ENCODE measurements at places on chromosomes 16 and 17. TPM values are rescaled to one million over a fixed set of nuclear protein-coding genes. Genes with fewer than 3 reads are reported as not detected.

Gene LDHD
- 135 TPM for total RNA-seq

Gene CX3CL1
- 13.1 TPM for total RNA-seq

- no peaks in the 10 kb centered on the region for H3K27me3 ChIP-seq
- peak overlapping the region; percentile 93 for H3K4me3 ChIP-seq
- peak overlapping the region; percentile 98 for H3K27ac ChIP-seq
- no peaks in the 10 kb centered on the region for H3K36me3 ChIP-seq
Observed at GRCh38 chr16:1309888-1310831, 724 bp downstream of the UBE2I start.

DNA sequence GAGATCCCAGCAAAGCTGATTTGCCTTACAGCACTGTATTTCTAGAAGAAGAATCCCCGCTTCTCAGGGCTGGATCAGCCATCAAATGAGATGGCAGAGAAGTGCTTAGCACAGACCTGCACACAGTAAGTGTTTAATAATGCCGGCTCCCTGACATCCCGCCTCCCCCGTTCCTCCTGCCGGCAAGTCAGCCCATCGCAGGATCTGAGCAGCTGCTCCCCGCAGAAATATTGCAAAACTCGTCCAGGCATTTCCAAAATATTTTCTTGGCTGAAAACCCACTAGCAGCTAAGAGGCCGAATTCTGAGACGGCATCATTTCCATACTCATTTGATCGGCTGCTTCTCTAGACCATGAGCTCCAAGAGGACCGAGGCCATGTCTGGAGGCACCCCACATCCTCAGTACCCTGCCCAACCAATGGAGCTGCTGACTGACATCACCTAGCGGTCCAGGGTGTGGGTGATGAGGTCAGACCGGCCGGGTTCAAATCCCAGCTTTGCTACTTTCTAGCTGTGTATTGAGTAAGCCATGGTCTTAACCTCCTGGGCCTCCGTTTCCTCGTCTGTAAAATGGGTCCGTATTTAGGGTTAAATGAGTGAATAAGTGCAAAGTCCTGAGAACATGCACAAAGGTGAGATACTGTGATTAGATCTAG lies 251.5 kb downstream of the KATNIP start:
- H3K36me3 ChIP-seq = no peaks in the 10 kb centered on the region
- H3K27ac ChIP-seq = no peak overlapping the region
- H3K4me3 ChIP-seq = no peak overlapping the region
- H3K27me3 ChIP-seq = no peaks in the 10 kb centered on the region

GRCh38 chr17:11840831-11841230 lies 156.4 kb downstream of the ZNF18 start:
- H3K36me3 ChIP-seq = no peaks in the 10 kb centered on the region
- H3K27ac ChIP-seq = peak overlapping the region; percentile 17
- no peaks in the 10 kb centered on the region for H3K4me1 ChIP-seq
- no peaks in the 10 kb centered on the region for H3K27me3 ChIP-seq
- no peak for DNase-seq

GRCh38 chr17:48804936-48805411 lies 12.1 kb downstream of the TTLL6 start:
- peak; percentile 41 for DNase-seq
- H3K27me3 ChIP-seq = peaks cover 14% of the 10 kb centered on the region
- H3K4me3 ChIP-seq = no peak overlapping the region
- no peak overlapping the region for H3K27ac ChIP-seq
- H3K36me3 ChIP-seq = no peaks in the 10 kb centered on the region

DNA sequence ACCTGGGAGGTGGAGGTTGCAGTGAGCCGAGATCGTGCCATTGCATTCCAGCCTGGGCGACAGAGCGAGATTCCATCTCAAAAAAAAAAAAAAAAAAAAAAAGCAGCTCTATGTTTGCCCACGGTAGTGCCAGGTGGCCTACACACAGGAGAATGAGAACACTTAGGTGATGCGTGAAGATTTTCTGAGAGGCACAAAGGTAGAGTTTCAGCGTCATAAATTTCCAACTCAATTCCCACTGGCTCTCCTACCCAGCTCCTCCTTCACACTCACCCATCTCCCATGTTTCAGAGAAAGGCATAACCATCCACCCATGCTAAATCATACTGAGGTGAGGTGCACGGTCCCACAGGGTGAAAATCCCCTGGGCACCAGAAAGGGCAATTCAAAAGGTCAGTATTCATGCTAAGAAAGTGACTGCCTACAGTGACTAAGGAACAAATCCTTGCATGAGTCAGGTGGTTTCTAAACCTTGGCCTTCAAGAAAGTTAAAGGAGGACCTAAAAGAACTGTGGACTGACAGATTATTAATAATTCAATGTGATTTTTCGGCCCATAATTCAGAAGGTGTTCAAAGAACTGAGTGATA lies 4.8 kb downstream of the DCAKD start:
- H3K4me1 ChIP-seq = peaks cover 49% of the 10 kb centered on the region
- H3K36me3 ChIP-seq = no peaks in the 10 kb centered on the region
- no peak for DNase-seq
- no peak overlapping the region for H3K4me3 ChIP-seq

DNA sequence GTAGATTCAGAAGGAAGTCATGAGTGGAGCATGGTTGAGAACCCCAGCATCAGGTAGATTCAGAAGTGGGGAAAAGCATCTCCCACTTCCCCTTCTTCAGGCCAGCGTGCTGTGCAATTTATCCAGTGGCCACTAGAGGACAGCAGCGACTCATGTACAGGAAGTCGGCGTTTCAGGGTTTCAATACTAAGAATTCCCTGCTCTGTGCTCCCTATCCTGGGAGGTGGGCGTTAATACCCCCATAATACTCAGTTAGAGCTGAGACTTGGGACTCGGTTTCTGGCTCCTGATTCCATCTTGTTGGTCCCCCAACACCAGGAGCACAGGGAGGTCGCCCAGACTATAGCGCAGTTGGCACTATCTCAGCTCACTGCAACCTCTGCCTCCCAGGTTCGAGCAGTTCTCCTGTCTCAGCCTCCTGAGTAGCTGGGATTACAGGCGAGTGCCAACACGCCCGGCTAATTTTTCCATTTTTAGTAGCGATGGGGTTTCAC lies 75.3 kb upstream of the AMZ2 start:
- H3K4me1 ChIP-seq = no peaks in the 10 kb centered on the region
- DNase-seq = peak; percentile 63
- no peak overlapping the region for H3K4me3 ChIP-seq
- no peaks in the 10 kb centered on the region for H3K27me3 ChIP-seq
- no peak overlapping the region for H3K27ac ChIP-seq

DNA sequence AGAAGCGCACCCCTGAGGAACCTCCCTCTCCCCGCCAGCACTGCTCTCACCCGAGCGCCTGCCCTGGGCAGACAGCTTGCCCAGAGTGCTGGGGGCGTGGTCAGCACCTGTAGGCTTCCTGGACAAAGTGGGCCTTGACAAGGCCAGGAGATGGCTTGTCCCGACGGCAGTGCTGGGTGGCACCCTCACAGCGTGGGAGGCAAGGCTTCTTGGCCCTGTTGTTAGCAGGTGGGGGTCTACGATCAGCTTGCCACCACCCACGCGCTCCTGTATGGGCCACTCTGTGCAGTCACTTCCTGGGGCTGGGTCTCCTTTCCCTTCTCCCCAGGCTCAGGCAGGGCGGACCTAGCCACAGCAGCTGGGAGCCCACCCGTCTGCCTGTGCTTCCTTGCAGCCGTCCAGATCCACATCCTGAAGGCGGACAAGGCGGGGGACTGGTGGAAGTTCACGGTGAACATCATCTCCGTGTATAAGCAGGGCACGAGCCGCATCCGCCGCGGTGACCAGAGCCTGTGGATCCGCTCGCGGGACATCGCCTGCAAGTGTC lies 218.0 kb downstream of the NTN1 start:
- H3K4me1 ChIP-seq = peaks cover 12% of the 10 kb centered on the region
- no peak for DNase-seq
- no peaks in the 10 kb centered on the region for H3K36me3 ChIP-seq
- peak overlapping the region; percentile 53 for H3K4me3 ChIP-seq
- peaks cover 2% of the 10 kb centered on the region for H3K27me3 ChIP-seq
- peak overlapping the region; percentile 99 for H3K27ac ChIP-seq

DNA sequence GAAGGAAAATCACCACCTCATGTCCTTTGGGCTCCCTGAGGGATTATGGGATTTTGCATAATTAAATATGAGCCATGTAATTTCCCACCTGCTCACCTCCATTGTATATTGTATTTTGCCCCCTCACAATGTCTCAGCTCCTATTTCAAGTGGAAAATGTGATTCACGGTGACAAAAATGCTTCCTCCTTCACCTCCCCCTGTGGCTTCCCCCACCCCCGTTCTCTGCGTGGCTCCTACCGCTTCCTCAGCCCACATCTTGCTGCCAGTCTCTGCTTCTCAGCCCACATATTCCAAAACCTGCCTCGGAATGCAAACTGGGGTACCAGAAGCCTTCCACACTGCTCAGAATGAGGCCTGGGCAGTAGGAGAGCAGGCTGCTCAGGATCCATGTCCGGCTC lies 394.5 kb upstream of the C16orf82 start:
- no peaks in the 10 kb centered on the region for H3K36me3 ChIP-seq
- no peak overlapping the region for H3K27ac ChIP-seq
- DNase-seq = no peak
- H3K4me3 ChIP-seq = no peak overlapping the region
- H3K4me1 ChIP-seq = no peaks in the 10 kb centered on the region

DNA sequence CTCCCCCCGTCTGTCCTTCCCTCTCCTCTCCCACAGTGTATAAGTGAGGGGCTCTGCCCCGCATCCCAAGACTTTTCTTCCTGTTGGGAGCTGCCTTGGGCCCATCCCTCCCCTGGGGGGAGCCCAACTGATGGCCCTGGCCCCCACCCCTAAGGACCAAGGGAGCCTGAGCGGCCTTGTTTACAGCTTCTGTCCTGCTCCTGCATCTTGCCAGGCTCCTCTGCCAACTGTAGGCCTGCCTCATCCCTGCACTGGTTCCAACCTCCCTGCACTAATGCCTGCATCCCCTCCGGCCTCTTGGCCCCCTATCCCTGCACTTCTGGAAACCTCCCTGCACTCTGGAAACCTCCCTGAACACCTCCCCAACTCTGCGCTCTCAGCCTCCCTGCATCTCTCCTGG lies 1.4 kb upstream of the PAGR1 start:
- no peak for DNase-seq
- H3K4me3 ChIP-seq = no peak overlapping the region
- peaks cover 25% of the 10 kb centered on the region for H3K36me3 ChIP-seq

GRCh38 chr17:17666111-17666714 lies 15.0 kb upstream of the RAI1 start:
- no peak overlapping the region for H3K4me3 ChIP-seq
- H3K4me1 ChIP-seq = no peaks in the 10 kb centered on the region
- H3K27me3 ChIP-seq = no peaks in the 10 kb centered on the region
- no peak overlapping the region for H3K27ac ChIP-seq
- no peaks in the 10 kb centered on the region for H3K36me3 ChIP-seq

Measured in heart right ventricle (tissue), 16 donors.